ENCODE measurements at places on chromosomes 16 and 17.

GRCh38 chr16:57867000-57867561, 64.8 kb upstream of the KIFC3 start:
- DNase-seq, result no peak

DNA sequence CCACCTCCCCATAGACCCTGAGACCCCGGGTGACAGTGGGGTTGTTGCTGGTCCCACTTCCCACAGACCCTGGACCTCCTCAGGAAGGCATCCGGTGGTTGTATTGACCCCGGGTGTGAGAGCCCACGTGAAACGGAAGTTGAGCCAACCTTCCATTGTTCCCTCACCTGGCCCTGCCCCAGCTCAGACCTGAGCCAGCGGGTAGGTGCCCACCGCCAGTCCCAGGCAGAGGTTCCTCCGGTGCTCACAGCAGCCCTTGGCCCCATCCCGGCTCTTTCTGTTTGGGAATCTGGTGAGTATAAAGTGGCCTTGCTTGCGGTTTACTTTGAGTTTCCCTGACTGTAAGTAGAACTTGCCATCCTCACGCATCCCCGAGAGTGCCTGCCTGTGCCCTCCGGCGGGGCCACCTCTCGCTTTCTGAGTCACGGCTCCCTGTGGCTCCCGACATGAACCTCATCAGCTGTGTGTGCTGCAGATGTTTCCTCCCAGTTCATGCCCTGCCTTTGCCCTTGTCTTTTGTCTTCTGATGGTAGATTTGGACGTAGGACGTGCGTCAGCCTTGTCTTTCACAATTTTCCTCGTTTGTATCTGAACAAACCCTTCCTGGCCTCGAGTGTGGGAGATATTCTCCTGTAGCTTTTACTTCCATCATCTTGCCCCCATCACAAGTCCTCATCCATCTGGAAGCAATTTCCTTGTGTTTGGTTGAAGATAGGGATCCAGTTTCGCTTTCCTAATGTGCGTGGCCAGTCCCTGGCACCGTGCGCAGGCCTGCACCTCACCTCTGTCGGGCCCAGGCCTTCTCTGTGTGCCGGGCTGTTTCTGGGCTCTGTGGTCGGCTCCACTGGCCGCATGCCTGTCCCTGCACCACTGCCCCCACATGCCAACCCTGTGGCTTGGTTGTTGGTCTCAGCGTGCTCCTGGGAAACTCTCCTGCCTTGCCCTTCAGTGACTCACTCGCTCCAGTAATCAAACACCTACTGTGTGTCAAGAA, 76.0 kb downstream of the METRNL start:
- no peak for DNase-seq

- no peak for DNase-seq
These were observed 77.2 kb downstream of the C17orf67 start for GRCh38 chr17:56756536-56756935.

DNA sequence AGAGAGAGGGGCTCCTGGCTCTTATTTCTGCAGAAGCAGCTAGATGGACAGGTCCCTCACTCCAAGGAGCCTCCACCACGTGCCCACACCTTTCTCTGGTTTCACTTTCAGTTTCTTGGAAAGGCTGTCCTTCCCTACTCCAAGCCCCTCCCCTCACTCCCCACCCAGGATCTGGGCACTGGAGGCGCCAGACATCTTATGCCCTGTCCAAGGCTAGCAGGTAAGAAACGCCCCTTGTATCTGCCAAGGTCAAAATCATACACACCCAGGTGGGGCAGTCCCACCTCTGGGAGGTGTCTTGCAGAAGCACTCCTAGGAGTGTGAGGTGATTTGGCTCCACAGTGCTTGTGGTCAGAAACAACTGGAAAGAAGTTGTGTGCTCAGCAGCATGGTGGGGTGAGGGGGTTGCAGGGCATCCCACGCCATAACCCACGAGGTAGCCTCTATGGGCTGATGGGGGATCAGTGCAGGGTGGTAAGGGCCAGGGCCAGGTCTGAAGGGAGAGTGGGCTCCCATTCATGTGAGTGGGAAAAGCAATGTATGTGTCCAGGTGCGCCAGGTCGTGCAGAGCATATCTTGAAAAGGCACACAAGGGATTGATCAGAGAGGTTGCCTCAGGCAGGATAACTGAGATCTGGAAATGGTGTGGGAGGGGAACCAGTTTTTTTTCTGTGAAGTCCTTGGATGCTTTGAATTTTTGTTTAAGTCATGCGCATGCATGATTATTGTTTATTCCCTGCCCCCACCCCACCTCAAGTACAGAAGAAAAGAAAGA, 31.8 kb upstream of the PRM1 start:
- no peak for DNase-seq

- DNase-seq, result no peak
These were observed 81.4 kb upstream of the CRHR1 start for GRCh38 chr17:45702666-45703266.

GRCh38 chr16:88978608-88979346, 1.8 kb upstream of the CBFA2T3 start:
- DNase-seq, result no peak

GRCh38 chr17:36183001-36183971, 6.8 kb upstream of the TBC1D3B start:
- no peak for DNase-seq

DNA sequence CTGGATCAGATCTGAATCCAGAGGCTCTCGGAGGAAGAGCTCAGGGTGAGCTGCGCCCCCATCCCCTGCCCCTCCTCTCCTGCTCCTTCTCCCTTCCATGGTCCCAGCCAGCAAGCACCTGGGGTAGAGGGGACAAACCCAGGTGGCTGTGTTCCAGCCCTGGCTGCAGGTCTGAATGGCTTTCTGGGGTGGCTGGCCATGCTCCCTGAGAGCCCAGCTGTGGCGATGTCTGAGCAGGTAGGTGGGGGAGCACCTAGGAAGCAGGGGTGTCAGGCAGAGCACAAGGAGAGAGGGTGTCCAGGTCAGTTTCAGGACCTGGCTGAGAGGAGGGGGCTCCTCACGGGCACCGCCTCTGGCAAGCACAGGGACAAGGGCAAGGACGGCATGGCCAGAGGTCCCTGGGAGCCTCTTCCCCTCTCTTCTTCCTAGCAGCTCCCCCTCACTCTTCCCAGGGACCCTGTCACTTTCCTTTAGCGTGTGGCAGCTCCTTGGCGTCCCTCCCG, 310.0 kb downstream of the SEC14L1 start:
- DNase-seq, result no peak

DNA sequence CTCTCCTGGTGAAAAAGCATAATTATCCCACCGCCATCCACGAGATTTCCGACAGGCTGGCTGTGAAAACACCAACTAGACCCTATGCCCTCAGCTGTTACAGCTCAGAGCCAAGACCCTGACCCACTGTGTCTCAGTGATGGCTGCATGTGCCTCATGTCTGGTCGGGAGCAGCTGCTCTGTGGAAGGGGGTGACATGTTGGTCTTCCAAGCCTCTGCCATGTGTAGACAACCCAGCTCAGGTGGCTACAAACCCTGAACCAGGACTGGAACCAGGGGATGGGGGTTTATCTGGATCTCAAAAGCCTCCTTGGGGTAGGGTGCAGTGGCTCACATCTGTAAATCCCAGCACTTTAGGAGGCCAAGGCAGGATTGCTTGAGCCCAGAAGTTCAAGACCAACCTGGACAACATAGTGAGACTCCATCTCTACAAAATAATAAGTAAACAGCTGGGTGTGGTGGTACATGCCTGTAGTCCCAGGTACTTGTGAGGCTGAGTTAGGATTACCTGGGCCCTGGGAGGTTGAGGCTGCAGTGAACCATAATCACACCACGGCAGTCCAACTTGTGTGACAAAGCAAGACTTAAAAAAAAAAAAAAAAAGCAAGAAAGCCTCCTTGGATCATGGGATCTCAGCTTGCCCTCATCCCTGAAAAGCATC, 220.3 kb downstream of the CPPED1 start:
- DNase-seq, result no peak

DNA sequence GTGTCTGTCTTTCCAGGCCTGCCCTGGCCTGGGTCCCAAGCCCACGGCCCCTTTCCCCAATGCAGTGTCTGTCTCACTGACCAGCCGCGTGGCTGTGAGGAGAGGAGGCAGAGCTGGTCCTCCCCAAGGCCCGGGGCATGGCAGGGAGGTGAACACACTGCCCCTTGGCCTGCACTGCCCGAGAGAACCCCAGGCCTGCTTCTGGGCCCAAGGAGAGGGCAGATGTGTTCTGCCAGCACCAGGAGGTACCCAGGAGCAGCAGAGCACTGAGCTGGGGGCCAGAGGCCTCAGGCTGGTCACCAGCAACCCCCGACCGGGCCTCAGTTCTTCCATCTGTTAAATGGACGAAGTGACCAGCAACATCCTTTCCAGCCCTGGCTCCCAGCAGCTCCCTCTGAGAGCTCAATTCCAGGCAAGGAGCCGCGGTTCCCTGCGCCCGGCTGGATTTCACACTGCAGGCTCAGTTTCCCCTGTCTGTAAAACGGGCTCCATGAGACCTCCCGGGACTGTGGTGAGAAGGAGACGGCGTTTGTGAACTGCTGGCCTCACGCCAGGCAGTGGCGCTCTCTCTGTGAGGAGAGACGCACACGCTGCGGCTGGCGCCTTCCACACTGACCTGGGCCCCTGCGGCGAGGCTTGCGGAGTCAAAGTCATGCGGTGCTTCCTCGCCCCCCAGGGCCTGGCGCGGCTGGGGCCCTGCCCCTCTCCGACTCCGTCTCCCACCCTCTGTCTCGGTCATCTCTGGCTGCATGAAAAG, 8.1 kb upstream of the ZFPM1 start:
- DNase-seq, result no peak

- DNase-seq, result no peak
These were observed 3.9 kb upstream of the KCNJ16 start for GRCh38 chr17:70071127-70071526.

DNA sequence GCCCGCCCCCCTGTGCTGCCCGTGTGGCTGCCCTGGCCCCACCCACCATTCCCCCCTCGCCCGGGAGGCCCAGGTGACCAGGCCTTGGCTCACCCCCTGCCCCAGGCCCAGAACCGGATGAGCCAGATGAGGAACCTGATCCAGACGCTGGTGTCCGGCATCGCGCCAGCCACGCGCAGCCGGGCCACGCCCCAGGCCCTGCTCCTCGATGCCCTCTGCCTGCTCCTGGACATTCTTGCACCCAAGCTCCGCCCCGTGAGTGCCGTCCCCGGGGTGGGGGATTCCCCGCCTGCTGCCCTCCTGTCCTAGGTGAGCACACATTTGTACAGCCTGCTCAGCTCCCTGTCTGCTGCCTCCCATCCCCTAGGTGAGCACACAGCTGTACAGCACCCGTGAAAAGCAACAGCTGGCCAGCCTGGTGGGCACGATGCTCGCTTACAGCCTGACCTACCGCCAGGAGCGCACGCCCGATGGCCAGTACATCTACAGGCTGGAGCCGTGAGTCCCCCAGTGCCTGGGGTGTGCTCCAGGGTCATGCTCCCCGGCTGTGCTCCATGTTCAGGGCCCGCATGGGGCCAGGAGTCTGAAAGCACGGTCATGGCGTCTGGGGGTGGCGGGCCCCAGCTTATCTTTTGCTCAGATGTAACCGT, 4.8 kb downstream of the GNG13 start:
- DNase-seq, result no peak

DNA sequence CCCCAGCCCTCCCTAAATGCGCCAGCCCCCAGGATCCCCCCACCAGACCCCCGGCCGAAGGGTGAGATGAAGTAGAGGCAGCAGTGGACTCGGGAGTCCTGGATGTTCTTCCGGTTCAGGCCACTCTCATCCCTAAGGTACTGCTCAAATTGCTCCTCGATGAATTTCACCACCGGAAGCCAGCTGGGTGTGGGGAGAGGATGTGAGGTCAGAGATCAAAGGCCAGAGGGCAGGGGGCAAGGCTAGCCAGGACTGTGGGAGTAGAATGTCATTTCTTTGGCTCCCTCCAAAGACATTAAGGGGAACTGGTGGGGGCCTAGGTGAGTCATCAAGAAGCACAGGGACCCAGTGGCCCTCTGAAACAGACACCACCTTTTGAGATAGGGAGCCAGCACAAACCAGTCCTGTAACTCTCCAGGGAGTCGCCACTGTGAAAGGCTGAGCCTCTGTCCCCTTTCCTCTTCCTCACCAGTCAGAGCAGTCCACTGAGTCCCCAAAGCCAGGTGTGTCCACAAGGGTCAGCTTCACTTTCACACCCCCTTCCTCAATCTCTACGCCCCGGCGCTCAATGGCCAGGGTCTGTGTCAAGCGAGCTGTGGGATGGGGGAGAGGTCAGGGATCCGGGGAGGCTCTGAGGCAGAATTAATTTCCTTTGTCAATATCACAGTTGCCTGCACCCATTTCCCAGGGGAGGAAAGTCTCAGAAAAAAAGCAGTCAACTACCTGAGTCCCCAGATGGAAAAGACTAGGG, 895 bp downstream of the SEPTIN1 start:
- DNase-seq, result no peak

DNA sequence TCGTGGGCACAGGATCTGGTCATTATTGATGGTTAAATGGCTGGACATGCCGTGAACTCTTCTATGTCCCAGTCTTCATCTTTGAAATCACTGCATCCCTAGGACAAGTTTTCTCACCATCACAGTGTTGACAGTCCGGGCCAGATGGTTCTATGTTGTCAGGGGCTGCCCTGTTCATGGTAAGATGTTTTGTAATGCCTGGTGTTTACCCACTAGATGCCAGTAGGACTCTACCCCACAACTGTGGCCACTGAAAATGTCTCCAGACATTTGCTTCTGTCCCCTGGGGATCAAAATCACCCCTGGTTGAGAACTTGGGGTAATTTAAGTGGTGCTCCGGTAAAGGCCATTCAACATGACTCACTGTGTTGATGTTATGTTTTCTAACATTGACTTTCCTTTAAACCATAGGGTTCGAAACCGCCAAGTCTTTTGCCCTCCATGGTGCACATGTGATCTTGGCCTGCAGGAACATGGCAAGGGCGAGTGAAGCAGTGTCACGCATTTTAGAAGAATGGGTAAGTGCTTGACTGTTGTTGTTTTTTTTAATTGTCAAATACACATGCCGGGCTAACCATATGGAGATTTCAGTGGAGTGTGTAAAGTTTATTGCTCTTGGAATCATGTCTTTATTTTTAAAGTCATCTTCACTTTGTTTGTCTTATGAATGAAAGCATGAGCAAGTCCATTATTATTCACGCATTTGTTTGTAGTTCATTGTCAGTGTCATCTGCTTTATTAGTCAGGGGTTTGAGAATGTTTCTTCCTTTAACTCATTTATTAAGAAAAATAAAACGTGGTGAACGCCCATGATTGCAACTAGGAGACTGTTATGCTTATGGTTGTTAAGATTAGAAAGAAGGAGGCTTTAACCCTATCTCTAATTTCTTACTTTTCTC, 64.6 kb downstream of the WWOX start:
- DNase-seq, result no peak

- DNase-seq, result no peak
These were observed 1275.1 kb upstream of the CDH8 start for GRCh38 chr16:63311313-63311712.

- DNase-seq, result no peak
These were observed 21.9 kb upstream of the CACNG1 start for GRCh38 chr17:67022451-67022810.

- no peak for DNase-seq
These were observed 24.3 kb downstream of the HSD17B2 start for GRCh38 chr16:82059161-82059982.

- DNase-seq, result no peak
These were observed 39.1 kb downstream of the CPNE2 start for GRCh38 chr16:57131351-57131970.

DNA sequence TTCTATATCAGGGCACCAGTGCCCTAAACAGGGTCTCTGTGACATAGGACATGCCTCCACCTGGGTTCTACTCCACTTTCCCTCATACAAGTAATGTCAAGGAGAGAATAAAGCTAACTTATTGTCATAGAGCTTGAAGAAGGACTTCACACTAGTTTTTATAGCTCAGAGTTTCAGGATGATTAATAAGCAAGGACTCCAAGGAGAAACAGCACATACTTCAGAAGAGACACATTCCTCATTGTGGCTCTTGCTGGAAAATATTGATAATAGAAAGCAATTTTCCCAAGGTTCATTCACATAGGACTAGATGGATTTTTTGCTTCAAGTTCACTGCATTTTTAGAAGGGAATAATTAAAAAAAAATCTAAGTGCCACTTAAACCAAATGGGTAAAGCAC, 133.3 kb downstream of the CA10 start:
- DNase-seq, result no peak

All from activated T-cell treated with anti-CD3 and anti-CD28 coated beads for 1 hour (primary cell).